Bronchus fibroblast of lung (primary cell): ENCODE measurements at places on chromosomes 2 and 18. TPM values are rescaled to one million over a fixed set of nuclear protein-coding genes. Genes with fewer than 3 reads are reported as not detected.

CAMKMT gene
- total RNA-seq: 2.5 and 3.0 TPM in 2 replicates

TOGARAM2 gene
- under 0.01 TPM in 1 of 2 replicates, not detected in the other for total RNA-seq

SCYGR4 gene
- total RNA-seq: not detected in 2 replicates

FAM161A gene
- total RNA-seq: 1.9 and 3.4 TPM in 2 replicates

CERS6 gene
- 10.1 and 11.4 TPM in 2 replicates for total RNA-seq

ZBTB7C gene
- not detected in 2 replicates for total RNA-seq

LINC00305 gene
- not detected in 2 replicates for total RNA-seq

ERBB4 gene
- total RNA-seq: not detected in 2 replicates
